ENCODE measurements at places on chromosomes 3 and 15.

- no peak for DNase-seq
These were observed 768 bp downstream of the AAGAB start for GRCh38 chr15:67253549-67254237.

GRCh38 chr3:181417748-181418147 is 294.0 kb upstream of the SOX2 start:
- no peak for DNase-seq

DNA sequence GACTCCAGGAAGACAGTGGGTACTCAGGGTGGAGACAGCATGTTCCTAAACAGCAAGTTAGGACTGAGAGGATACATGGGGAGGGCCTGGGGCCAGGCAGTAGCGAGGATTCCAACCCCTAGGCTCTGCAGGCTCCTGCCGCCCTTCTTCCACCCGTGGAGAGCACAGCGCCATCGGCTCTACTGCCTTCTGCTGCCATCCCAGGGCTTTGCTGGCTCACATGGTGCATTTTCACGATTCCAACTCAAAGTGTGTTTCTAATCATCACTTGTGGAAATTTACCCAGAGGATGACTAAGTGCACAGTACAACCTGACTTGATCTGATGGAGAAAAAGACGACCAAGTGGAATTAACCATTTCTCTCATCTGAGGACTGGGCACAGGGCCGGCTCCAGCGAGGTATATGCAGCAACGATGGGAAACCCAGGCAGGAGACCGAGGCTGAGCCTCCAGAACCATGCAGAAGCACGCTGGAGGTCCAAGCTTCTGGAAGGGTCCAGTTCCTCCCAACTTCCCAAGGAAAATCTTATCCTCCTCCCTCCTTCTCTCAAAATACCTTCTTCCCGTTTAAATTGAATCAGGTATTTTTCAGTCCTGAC is 104.6 kb downstream of the LRIG1 start:
- no peak for DNase-seq

DNA sequence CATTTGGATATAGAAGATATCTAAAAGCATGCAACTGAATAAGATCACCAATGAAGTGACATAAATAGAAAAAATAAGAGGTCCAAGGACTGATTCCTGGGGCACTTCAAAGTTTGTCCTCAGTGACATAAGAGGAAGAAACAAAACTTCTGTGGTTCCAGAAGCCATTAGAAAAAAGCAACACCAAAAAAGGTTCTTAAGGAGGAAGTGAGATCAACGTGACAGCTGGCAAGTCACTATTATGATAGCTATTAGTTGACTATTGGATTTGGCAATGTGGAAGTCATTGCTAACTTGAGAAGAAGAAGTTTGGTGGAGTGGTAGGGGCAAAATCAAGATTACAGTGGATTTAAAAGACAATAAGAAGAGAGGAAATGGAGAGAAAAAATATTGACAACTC is 1098.3 kb downstream of the NAALADL2 start:
- DNase-seq = no peak

GRCh38 chr3:13080591-13080990 is 7.4 kb upstream of the IQSEC1 start:
- no peak for DNase-seq

DNA sequence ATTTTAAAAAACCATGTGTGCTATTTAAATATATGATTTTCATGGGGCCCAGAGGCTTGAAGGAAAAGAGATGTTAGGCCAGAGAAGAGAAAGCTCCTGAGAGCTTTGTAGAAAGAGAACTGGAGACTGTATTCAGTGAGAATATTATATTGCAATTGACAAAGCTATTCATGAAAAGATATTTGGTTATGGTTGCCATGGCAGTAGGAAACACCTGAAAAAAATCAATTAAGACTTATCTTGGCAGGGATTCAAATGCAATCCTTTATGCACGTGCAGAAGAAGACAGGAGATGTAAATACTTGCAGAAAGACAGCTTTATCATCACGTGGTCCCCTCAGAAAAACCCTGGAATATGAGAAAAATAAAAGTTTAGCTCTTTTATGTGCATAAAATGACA is 636.0 kb upstream of the TBL1XR1 start:
- DNase-seq = no peak

- DNase-seq = no peak
These were observed 104.3 kb upstream of the MEIS2 start for GRCh38 chr15:37204692-37205091.

DNA sequence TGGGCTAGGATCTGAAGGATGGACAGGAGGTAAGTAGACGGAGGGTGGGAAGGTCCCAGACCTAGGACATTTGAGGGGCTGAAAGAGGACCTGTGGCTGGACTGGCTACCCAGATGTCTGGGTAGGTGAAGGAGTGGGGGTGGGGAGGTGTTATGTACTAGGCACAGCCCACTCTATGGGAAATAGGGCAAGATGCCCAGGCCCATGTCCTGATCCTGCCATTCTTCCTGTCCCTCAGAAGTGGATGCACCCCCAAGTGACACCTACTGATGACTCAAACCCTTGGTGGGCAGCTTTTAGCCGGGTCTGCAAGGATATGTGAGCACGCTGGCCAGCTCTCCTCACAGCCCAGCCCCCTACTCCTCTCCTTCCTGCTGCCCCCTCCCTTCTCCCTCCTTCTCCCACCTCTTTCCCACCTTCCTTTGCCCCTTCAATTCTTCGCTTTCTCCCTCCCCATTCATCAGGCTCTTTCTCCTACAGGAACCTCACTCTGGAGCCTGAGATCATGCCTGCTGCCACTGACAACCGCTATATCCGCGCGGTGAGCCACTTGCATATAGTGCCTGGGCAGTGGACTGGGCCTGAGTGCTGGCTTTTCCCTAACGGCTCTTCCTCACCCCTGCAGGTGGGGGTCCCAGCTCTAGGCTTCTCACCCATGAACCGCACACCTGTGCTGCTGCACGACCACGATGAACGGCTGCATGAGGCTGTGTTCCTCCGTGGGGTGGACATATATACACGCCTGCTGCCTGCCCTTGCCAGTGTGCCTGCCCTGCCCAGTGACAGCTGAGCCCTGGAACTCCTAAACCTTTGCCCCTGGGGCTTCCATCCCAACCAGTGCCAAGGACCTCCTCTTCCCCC is 5.2 kb downstream of the ACY1 start:
- DNase-seq = no peak

DNA sequence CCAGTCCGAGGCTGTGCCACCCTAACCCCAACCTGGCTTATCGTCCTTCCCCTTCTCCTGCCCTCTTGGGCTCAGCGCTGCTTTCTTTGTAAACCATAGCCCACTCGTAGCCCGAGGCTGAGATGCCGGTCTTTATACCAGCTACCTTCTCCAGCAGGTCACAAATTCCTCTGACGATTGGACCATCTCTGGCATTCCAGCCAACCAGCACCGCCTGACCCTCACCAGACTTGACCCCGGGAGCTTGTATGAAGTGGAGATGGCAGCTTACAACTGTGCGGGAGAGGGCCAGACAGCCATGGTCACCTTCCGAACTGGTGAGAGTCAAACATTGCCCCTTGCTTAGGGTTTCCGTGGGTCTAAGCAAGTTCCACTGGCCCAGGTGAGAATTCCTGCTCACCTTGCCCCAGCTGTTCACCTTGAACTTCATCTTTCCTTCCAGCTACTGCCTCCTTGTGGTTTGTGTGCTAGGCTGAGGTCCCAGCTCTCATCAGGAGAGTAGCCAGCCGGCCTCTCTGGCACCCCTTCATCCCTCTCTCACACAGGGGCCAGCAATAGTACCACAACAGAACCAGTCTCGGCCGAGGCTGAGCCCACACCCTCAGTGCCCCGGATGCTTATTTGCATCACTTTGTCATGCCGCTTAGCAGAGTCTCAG is 66.7 kb downstream of the BOC start:
- no peak for DNase-seq

DNA sequence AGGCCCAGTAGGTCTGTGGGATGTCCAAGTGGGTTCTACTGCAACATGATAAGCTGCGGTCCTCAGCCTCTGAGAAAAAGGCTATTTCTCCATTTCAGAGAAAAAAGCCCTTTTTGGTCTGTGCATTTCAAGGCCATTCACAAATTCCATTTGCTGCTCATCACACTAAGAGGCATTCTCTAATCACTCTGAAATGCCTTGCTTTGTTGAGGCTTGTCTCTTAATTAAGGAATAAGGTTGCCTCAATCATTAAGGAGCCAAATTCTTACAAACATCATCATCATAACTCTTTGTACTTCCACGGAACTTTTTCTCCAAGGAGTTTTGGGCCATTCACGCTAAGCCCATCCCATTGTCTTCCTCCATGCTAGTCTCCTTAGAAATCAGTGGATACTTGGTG is 74.4 kb downstream of the BOC start:
- no peak for DNase-seq

DNA sequence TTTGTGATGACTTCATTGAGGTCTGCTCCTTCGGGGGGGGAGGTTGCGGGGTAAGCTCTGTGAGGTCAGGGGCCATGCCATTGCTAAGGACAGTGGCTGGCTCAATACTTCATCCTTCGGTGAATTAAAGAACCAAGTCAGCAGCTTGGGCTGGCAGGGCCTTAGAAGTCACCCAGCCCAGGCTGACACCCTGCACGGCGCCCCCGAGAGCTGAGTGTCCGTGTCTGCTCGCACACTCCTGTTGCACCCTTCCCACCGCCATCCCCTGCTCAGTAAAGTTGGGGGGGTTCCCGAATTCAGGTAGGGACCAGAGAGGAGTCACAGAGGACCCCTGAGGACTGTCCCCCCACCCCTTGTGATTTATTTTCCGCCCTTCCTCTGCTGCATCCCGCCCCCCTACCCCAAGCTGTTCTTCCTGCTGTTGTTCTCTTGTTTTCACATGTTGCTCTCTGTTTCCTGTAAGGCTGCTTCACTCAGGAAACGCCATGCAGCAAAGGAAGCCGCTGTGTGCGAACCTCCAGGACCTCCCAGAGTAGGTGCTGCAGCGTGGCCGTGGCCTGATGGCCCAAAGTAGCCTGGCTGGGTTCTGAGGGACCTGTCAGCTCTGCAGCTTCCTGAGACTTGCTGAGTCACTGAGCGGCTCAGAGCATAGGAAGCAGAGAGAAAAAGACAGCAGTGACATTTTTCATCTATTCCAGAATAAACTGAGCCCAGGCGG is 14.4 kb downstream of the EFCC1 start:
- no peak for DNase-seq

DNA sequence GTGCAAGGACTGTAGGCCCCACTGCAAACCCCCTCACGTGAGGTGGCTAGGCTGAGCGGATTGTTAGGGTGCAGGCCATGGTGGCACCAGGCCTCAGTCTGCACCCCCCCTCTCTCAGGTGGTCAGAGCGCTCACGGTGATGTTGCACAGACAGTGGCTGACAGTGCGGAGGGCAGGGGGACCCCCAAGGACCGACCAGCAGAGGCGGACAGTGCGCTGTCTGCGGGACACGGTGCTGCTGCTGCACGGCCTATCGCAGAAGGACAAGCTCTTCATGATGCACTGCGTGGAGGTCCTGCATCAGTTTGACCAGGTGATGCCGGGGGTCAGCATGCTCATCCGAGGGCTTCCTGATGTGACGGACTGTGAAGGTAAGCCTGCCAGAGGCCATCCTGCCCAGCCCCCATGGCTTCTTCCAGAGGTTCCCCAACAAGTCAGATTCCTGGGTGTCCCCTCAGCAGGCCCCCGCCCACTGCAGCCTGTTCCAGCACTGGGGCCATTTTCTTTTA is 18.2 kb downstream of the ATRIP start:
- DNase-seq = no peak

- DNase-seq = no peak
These were observed 68.5 kb upstream of the PLCL2 start for GRCh38 chr3:16816048-16816780.

DNA sequence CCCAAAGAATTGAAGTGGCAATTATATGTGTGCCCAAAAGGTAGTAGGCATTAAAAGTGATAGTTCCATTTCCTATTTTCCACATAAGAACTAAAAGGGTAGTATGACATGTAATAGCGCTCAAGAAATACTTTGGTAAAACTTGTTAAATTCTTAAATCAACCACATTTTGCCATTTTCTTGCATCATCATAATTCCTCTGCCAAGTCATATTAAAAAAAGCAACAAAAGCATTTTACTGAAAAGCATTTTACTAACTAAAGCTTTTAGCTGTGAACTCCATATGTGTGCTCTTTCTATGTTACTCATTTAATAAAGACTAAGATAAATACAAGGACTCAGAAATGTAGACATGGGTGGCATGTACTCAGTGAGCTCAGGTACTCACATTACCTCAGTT is 70.1 kb downstream of the GPR160 start:
- DNase-seq = no peak

- DNase-seq = no peak
These were observed 453.8 kb downstream of the OTOL1 start for GRCh38 chr3:161950318-161950868.

- DNase-seq = no peak
These were observed 46.6 kb upstream of the TBC1D21 start for GRCh38 chr15:73826711-73827251.

GRCh38 chr3:138902171-138902570 is 44.8 kb downstream of the FOXL2 start:
- DNase-seq = no peak

GRCh38 chr3:188946351-188947240 is 225.2 kb upstream of the TPRG1 start:
- no peak for DNase-seq

DNA sequence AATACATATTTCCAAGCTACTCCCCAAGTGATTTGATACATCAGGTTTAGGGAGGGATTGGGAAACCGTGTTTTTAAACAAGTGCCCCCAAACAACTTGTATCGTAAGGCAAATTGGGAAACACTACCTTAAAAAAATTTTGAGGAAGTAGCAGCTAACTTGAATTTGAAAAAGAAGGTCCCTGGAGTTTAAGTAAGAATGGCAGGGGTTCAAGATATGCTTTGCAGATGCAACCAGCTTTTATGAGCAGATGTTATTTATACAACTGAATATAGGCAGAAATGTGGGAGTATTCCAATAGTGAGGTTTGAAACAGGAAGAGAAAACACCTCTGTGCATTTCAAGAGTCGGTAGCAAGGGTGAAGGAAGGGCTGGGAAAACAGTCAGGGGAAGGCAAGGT is 139.6 kb downstream of the IL20RB start:
- no peak for DNase-seq

- no peak for DNase-seq
These were observed 61.8 kb upstream of the RBP1 start for GRCh38 chr3:139601191-139601961.

DNA sequence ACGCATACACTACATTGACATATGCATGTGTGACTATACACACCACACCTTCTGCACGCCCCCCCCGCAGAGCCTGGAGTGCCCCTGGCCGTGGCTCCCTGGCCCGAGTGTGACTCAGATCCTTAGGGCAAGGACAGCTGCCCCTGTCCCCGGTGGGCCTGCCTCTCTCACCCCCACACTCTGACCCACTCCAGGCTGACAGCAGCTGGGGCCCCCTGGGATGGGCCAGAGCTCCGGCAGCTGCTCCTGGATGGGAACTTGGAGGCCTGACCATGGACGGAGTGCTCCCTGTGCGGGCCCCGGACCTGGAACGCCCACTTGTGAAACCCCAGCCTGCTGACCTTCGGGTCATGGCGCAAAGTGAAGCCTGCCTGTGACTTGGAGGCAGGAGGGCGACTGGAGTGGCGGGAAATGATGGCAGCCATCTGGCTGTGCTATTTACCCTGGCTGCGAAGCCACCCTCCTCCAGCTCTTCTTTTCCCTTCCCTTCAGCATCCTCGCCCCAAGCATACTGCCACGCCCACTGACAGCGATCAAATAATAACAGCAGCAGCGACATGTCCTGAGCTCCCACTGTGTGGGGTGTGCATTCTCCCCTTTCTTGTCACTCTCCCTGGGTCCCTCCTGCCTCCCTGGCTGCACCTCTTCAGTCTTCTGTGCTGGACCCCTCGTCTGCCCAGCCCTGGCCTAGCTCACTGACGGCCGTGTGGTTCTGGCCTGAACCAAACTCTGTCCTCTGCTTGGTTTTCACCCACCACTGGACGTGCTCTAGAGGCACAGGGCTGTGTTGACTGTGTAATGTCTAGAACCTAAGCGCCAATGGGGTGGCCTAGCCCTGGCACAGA is 90.7 kb upstream of the MEF2A start:
- no peak for DNase-seq
